ENCODE measurements at places on chromosomes 6 and 20.

GRCh38 chr6:151763938-151764680 lies 43.4 kb upstream of the ESR1 start:
- peak; percentile 57 for DNase-seq

DNA sequence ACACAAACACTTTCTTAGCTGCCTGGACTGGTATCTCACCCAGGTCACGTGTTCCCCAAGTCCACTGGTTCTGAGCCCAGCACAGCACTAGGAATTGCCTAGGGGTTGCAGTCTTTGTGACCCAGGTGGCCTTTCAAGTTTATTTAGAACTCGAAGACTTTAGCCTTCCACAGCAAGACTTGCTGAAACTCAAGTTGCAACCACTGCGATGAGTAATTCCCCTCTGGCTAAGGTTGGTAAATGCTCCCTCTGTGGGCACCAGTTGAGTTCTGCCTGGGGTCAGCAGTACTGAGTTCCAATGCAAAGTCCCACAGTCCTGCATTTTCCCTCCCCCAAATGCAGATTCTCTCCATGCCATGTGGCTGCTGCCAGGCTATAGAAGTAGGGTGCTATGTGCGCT lies 77.6 kb upstream of the MOCS1 start:
- DNase-seq: no peak

GRCh38 chr6:138719744-138720143 lies 53.8 kb upstream of the CCDC28A start:
- no peak for DNase-seq

- no peak for DNase-seq
Measured at GRCh38 chr6:157261606-157262005, 61.7 kb downstream of the TMEM242 start.

- DNase-seq: no peak
Measured at GRCh38 chr6:87099472-87099871, 4.6 kb upstream of the CGA start.

DNA sequence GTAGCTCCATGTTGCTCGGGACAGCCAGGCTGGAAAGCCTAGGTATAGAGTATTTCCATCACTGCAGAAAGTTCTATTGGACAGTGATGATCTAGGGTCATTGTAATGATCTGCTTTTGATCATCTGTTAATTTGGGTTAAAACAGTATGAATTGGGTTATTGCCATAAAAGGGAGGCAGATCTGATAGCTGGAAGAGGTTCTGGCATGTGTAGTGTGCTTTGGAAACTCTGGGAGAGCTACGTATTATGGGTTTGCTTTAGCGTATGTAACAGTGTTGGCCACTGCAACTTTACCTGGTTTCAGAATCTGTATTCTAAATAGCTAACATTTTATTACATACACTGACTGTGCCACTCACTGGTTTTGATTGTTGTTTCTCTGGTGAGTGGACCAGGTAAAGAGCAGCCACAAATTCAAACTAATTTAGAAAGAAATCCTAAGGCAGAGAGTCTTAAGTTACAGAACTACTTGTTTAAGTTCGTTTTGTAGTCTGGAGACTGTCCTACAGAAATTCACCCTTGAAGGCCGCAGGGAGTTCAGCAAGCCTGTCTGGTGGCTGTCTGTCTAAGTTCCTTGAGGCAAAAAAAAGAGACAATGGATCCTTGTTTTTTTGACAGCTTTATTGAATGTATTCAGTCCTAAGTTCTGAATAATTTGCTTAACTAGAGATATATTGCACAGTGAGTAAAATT lies 300.3 kb downstream of the PRL start:
- DNase-seq: no peak

GRCh38 chr6:28245206-28245941 lies 6.7 kb downstream of the ZKSCAN4 start:
- DNase-seq: no peak

DNA sequence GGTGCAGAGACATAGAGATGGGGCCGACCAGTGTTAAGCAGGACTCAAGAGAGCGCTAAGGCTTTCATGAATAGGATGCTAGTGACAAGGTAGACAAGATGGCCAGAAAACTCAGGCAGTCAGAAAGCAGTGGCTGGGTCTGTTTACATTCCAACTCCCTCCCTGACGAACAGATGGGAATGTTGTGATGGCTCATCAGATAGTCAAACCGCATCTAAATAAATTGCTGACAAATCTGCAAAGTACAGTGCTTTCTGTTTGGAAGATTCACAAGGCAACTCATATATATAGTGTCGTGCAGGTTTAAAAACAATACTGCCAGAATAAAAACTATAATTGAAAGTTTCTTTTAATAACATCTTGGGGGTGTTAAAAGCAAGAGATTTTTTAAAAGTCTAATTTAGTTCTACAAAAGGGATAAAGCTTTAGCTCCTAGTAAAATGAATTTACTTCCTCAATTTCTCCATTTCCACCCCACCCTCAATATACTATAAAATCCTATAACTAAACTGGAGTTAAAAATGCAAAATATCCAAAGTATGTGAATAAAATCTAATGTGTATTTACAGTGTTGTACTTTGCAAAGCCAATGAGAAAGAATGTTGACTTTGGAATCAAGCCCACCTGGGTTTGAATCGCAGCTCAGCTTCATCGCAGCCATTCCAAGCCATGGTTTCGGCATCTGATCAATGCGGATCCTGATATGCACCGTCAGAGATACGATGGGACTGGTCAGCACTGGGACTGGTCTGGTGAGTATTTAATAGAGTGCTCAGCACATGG lies 247.3 kb upstream of the PDE10A start:
- no peak for DNase-seq

DNA sequence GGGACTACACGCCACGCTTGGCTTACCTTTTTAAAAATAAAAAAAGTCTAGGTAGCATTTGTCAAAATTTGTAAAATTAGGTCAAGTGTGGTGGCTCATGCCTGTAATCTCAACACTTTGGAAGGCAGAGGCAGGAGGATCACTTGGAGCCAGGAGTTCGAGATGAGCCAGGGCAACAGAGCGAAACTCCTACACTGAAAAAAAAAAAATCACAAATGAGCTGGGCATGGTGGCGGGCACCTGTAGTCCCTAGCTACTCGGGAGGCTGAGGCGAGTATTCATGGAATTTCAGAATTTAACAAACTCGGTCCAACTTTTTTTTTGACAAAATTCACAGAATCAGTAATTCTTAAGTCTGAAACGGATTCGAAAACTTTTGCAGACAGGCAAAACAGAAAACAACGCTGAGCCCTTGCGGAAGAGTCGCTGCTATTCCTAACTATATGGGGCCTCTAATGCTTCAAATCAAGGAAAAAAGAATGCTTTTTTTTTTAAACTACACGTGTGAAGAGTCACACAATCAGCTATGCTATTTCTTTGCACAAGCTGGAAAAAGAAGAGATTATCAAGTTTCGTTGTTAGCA lies 62.9 kb downstream of the GTF2H5 start:
- DNase-seq: no peak

- DNase-seq: peak; percentile 46
Measured at GRCh38 chr6:25278914-25279747, at the start of gene CARMIL1. CARMIL1 (plus strand) TSS chr6:25279374; CDS start chr6:25279796, 422 bp downstream.

DNA sequence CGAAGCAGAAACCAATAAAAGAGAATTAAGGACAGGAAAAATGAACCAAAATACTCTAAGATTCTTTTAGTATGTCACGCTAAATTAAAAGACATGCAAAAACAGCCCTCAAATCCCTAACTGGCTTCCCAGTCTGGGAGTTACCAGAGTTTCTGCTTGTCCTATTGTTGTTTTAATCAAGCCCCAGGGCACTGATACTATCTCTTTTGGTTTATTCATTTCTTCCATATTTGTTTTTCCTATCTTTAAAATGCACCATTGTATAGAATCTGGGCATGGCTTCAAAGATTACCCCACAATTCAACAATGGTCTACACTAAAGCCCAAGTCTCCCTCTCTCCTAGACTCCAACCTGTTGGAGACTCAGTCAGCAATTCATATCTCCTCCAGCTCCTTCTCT lies 169.1 kb downstream of the MYLK4 start:
- no peak for DNase-seq

DNA sequence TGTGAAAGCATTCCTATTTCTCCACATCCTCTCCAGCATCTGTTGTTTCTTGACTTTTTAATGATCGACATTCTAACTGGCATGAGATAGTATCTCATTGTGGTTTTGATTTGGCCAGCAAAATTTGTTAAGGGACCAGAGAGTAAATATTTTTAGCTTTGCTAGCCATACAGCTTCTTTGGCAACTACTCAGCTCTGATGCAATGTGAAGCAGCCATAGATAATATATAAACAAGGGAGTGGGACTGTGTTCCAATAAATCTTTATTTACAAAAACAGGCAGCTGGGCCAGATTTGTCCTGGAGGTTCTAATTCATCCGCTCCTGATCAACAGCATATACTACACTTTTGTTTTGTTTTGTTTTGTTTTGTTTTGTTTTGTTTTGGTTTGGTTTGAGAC lies 202.9 kb downstream of the ZNF217 start:
- DNase-seq: no peak

DNA sequence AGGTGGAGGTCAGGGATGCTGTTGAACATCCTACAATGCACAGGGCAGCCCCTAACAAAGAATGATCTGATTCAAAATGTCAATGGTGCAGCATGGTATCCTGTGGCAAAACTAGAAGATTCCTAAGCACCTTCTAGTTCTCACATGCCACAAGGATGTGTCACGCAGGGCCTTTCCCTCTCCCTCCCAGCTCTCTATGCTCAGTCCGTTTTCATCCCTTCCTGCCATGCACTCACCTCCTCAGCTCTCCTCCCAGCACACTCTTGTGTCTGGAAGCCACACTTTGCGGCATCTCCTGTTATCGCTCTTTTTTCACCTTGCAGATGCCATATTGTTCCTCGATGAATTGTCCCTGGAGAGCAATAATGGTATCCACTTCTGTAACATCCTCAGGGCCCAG lies 263.4 kb downstream of the CDC5L start:
- DNase-seq: no peak

DNA sequence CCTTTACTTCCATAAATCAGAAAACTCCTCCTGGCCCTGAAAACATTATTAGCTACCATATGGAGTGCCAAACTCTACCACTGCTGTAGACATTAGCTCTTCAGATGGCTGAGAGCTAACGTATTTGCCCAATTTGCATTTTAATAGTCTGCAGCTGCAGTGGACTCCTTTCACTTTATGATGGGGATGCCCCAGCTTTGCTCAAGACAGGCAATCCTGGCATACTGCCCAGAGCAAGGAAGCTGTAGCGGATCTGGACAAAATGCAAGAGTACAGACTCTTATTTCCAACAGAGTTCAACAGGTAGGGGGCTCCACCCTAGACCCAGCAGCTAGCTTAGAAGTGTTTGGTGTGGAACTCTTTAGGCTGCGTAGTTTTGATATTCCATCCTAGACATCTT lies 246.7 kb downstream of the FOXC1 start:
- no peak for DNase-seq

- DNase-seq: no peak
Measured at GRCh38 chr6:16760516-16761470, at the start of gene ATXN1. ATXN1 (minus strand) TSS chr6:16761460.

DNA sequence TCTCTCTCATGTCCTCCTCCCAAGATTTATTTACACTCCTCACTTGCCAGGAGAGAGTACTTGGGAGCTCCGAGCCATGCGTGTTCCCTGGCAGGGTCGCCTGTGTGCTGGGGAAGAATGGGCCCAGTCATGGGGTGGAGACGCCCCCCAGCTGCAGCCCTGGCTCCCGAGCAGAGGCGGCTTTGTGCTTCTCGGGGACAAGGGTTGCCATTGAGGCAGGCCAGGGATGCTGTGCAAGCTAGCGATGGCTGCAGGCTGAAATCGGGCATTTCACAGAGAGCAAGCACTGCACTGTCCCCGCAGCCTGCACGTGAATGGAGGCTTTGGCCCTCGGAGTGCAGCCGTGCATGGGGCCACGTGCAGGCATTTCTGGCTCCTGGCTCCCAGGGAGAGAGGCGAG lies 23.8 kb downstream of the PHACTR3 start:
- no peak for DNase-seq

- no peak for DNase-seq
Measured at GRCh38 chr6:1871724-1872315, 262.1 kb downstream of the FOXC1 start.

DNA sequence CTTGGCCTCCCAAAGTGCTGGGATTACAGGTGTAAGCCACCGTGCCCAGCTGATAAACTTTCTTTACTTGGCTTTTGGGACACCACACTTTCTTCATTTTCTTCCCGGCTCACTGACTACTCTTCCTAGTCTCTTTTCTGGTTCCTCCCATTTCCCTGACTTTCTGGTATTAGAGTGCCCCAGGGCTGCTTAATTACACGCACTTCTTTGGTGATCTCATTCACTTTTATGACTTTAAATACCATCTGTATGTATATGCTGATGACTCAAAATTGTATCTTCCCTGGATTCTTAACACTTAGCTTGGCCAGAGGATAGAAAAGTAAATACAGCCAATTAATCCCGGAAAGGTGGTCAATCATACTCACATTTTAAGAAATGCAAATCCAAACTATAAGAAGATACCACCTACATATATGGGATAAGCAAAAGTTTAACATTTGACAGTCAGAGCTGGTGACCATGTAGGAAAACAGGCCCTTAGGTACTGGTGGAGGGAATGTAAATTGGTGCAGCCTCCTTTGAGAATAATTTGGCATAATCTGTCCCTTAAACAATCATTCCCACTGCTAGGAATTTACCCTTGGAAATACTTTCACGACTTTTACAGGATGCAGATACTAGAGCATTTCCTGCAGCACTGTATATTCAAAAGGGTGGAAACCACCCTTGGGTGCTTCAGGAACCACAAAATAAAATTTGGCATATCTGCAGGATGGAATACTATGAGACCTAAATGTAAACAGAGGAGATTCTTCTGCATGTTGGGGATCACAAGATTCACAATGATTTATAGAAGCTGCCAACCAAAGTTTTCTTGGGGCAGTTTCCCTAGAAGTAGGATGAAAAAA lies 9.4 kb upstream of the NANP start:
- DNase-seq: no peak

- DNase-seq: no peak
Measured at GRCh38 chr6:38319256-38320212, 320.2 kb downstream of the BTBD9 start.

DNA sequence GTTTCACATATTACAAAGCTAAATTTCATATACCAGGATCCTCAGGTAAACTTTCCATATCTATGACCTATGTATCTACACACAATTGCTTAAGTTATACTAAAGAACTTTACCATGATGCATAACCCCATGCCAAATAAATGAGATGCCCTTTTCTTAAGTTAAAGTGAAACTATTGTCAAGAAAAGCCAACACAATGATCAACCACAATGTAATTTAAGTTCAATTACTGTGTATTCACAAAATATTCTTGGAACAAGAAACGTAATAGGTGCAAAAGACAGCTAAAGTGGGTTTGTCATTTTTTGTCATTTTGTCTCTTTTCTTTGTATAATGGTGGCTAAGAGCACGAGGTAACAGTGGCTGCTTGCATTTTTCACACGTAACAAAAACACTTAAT lies 158.0 kb upstream of the SHLD1 start:
- DNase-seq: no peak

Measured in kidney capillary endothelial cell (primary cell).